Hypothalamus (tissue), 51 donors: ENCODE measurements at places on chromosomes 16 and 17.

GRCh38 chr16:30557707-30557956, 542 bp downstream of the ZNF764 start:
- no peak for DNase-seq

- no peak for DNase-seq
Measured at GRCh38 chr16:55810451-55810961, 22.4 kb downstream of the CES1 start.

DNA sequence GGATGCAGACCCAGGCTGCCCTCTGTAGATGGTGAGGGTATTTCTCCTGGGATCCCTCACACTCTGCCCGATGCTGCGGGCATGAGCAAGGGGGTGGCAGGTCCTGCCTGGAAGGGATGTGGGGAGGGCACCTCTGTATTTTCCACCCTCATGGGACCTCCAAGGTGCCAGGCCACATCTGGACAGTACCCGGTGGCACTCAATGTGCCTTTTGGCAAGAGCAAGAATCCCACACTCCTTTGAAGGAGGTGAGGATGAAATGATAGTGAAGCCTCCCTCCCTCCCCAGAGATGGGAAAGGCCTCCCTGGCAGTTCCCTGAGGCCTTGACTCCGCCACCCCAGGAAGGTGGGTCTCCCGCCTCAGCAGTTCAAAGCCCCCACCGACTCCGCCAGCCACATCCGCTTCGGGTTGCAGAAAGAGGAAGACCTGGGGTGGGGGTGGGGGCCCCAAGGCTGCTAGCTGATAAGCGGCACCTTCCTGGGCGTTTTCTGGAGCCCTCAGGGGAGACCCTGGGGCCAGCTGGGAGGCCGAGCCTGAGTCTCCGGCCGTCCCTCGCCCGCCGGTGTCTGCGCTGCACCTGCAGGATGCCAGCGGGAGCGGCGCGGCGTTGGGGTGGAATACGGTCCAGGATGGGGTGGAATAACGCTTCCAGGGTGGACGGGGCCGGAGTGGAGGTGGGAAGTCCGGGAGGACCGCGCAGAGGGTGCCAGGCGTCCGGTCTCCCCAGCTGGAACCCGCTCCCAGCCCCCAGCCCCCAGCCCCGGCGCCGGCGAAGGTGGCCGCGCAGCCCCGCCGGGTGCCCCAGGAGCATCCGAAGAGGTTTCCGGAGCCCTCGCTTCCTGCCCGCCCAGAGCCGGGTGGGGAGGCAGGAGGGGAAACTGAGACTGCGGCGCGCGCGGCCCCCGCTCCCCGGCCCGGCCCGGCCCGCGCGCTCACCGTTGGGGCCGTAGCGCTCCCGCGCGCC, 718 bp downstream of the ATP2A3 start:
- no peak for DNase-seq

DNA sequence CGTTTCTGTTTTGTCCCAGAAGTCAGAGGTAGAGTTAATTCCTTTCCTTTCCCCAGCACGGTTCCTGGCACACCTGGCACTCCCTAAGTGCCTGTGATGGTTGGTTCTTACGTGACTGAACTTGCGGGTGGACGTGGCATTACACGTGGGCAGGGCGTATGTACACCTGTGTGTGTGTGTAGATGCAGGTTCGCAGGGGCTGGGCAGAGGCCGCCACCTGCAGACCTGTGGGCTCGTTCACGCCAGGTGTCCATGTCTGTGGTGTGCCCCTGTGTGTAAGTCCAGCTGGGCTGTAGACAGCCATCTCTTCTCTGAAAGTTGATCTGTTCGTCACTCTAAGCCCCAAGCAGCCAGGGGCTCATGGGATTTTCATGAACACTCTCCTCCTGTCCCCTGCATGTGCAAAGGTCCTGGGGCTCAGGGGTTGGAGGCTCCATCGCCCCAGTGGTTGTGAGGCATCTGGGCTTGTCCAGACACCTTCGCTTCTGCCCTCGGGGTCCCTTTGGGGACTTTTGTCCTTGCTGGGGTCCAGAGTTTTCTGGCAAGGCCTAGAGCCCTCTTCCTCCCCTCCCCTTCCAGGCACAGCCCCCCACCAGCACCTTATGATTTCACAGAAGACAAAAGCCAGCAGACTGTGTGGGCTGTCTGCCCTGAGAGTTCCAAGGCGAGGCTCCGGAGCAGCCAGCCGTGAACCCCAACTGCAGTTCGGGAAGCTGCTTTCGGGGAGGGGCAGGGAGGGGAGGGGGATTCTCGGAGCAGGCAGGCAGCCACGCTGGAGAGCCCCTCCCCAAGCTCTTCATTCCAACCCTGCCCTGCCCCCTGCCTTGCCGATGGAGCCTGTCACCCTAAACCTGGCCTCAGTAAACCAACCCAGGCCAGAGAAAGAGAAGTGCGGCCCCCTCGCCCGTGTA, 5.4 kb upstream of the FSCN2 start:
- DNase-seq = no peak

DNA sequence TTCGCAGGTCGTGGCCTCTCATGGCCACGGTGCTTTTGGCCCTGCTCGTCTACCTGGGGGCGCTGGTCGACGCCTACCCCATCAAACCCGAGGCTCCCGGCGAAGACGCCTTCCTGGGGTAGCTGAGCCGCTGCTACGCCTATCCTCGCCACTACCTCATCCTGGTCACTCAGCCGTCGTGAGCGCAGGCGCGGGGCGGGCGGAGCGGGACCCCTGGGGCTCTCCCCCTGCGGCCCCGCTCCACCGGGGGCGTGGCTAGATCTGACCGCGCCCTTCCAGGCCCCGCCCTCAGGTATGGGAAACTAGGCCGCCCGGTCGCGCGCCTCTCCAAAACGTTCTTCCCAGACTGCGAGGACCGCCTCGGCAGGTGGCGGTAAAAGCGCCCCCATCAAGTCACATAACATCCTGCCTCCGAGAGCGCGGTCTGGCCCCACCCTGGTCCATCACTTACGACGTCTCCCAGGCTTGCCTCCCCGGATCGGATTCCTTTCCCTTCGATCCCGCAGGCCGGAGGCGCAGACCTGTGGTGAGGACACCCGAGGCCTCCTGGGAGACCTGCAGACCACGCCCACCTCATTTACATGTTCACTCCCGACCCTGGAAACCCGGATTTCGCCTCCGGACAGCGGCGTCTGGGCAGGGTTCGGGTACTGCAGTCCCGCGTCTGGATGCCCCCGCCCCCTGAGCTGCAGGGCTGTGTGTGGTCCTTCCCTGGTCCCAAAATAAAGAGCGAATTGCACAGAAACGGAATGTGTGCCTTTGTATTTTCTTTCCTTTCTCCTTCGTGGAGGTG, 91.5 kb upstream of the TMEM97 start:
- peak; percentile 50 for DNase-seq
